ENCODE measurements at places on chromosomes 1 and 21.

GRCh38 chr1:233883671-233884070 lies 20.8 kb upstream of the SLC35F3 start:
- no peak for DNase-seq

DNA sequence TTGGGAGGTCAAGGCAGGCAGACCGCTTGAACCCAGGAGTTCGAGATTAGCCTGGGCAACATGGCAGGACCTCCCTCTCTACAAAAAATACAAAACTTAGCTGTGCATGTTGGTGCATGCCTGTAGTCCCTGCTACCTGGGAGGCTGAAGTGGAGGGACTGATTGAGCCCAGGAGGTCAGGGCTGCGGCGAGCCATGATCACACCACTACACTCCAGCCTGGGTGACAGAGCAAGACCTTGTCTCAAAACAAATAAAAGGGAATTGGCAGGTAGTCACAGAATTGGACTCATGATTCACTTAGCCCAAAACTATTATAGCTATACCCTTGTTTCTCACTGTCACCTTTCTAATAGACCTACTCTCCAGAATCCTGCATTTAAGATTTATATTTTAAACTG lies 5.5 kb downstream of the TADA1 start:
- no peak for DNase-seq

- no peak for DNase-seq
Observed at GRCh38 chr1:115706587-115707425, 61.7 kb downstream of the CASQ2 start.

- no peak for DNase-seq
Observed at GRCh38 chr1:20191266-20191825, 5.0 kb upstream of the PLA2G2C start.

DNA sequence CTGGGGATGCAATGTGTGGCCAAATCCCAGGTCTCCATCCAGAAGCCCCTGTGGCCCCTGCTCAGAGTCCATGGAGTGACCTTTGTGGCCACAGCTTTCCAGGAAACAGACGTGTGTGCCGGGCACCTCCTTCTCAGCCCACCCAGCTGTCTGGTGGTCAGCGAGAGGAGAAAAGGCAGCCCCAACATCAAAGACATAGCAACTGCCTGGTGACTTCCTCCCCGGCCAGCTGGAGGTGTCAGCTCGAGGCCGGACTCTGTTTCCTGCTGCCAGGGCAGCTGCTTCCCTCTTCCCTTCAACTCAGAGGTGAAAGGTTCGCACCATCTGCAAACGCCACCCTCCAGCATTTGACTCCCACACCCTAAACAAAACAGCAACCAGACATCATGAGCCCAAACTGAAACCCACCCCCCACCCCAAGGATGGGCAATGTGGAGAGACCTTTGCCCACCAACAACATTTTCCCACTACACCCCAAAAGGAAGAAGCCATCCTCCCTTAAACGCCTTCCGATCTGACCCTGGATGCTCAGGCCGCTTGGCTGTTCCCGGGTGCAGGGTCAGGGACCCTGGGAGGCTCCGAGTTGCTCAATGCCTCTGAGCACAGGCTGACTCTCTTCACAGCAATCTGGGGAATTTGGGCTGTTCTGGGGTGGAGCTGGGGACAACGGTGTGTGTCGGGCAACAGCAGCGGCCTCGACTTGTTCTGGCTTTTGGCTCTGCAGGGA lies 162.3 kb downstream of the PSMG1 start:
- DNase-seq, result no peak

- DNase-seq, result no peak
Observed at GRCh38 chr1:46810596-46810995, 11.8 kb downstream of the CYP4B1 start.

- DNase-seq, result no peak
Observed at GRCh38 chr1:226617109-226617508, 68.5 kb downstream of the STUM start.

- DNase-seq, result no peak
Observed at GRCh38 chr1:24575905-24576587, 20.2 kb downstream of the NCMAP start.

DNA sequence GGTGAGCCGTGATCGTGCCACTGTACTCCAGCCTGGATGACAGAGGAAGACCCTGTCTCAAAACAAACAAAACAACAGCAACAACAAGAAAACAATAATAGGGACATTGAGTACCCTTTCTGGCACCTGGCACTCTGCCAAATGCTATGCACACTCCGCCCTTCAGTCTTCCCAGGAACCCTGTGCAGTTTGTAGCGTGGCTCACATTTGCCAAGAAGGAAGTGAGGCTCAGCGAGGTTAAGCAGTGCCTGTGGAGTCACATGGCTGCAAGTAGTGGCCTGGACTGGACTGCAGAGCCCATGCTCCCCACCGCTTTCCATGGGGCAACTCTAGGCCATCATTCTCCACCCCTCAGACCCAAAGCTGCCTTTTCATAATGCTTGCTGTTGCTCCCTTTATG lies 5.3 kb upstream of the EVA1B start:
- DNase-seq, result no peak

DNA sequence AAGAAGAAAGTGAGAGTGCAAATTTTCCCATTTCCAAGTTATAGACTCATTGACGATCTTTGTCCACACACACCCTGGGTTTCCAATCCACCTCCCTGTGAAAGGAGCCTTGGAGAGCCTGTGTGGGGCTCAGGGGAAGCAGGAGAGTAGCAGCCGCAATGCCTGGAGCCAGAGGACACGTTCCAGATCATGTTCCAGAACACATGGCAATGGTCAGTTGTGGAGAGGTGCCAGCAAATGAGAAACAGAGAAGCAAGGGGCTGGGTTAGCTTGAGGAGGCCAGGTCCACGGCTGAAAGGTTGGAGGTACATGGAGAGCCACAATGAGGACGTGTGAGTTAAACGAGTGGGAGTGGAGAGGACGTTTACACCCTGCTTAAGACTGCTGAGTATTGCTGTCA lies 33.0 kb upstream of the SIPA1L2 start:
- DNase-seq, result no peak

DNA sequence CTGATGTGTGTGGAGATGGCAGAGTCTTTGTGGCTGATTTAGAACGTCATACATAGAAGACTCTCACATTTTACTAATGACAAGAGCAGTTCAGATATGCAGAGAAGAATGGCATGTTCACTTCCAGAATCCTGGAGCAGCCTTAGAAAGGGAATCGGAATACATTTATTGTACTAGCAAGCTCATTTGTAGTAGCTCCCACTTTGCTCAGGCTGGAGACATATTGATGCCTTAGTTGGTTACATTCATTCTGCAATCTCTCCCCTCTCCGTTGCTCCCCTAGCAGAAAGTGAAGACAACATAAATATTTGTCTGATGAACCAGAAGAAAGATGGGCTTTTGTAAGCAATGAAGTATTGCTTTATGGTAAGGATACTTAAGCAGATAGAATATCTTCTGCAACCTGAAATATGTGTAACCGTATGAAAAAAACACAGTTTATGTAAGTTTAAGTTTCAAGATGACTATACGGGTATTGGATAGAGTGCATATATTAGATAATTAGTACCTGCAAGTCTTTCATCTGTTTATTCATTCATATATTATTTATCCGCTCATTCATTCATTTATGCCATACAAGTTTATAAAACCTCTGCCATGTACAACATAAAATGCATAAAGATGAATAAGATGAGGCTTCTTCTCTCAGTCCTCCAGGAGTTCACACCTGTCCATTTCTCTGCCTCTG lies 135.7 kb downstream of the CNIH3 start:
- no peak for DNase-seq

- no peak for DNase-seq
Observed at GRCh38 chr1:56516539-56517252, 62.7 kb downstream of the PLPP3 start.

GRCh38 chr1:106676021-106676420 lies 380.5 kb upstream of the PRMT6 start:
- no peak for DNase-seq

DNA sequence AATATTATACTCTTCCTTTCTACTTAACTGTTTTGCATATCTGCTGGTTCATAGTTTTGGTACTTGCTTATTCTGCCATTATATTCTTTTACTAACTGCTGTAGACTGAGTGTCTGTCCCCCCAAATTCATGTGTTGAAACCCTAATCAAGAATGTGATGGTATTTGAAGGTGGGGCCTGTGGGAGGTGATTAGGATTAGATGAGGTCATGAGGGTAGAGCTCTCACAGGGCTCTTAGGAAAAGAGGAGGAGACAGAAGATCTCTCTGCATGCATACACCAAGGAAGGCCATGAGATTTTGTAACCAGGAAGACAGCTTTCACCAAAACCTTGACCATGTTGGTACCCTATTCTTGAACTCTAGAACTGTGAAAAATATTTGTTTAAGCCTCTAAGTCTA lies 354.1 kb upstream of the B3GALT2 start:
- DNase-seq, result no peak

DNA sequence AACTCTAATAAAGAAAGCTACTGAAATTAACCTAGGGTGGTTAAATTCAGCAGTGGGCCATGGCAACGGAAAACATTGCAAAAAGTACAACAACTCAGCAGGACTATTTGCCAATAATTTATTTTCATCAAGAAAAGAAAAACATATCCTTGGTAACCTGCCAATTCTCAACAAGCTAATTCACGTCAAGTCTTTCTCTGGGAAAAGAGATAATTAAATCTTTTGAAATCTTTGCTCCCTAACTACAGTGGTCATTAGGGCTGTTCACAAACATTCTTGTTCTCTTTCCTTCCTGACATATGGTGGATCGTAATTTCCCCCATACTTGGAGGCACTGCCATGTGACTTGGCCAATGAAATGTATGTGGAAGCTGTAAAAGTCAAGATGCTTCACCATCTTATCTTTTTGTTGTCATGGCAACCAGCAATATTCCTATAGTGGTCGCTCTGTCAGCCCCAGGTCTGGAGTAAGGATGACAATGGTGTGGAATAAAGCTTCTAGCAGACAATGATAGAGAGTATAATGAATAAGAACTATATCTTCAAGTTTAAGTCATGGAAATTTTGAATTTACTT lies 29.6 kb upstream of the ZNF326 start:
- no peak for DNase-seq

DNA sequence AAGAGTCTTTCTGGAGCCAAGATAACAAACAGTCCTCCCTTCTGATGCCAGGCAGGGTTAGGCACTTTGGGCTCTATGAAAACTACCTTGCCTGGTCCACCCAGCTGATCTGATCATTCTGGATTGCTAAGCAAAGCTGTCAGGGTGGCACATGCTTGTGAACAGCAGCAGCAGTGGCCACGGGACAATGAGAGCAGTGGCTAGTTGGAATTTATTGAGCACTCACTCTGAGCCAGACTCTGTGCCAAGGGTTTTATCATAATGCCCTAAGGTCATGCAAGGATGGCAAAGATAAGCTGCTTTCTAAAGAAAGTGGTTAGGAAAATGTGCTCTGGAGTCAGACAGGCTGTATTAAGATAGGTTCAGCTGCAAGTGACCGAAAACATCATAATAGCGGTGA lies 390.4 kb upstream of the VAMP3 start:
- no peak for DNase-seq
